ENCODE measurements at places on chromosomes 7 and 10.

GRCh38 chr10:94320285-94320914 lies 42.3 kb downstream of the NOC3L start:
- peak; percentile 27 for DNase-seq

DNA sequence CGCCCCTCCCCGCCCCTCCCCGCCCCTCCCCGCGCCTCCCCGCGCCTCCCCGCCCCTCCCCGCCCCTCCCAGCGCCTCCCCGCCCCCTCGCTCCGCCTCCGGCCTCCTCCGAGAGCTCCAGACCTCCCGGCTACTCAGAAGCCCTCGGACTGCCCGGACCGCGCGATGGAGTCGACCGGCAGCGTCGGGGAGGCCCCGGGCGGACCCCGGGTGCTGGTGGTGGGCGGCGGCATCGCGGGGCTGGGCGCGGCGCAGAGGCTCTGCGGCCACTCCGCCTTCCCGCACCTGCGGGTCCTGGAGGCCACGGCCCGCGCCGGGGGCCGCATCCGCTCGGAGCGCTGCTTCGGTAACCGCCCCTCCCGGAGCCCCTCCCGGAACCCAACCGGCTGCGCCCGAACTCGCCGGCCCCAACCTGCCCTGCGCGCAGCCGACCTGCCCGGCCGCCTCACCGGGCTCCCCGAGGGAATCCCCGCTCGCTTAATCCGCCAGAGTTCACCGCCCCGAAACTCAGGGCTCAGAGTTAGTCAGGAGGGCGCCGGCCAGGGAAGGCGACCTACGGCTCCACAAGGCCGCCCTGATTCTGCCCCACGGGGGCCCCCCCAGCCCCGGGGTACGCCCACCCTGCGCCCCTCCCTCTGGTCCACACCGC lies at the start of gene PAOX:
Gene PAOX, plus strand, starts transcription at position 111 of the 649 bp plus-strand sequence. Its CDS starts 55 bp downstream, at position 166.
- DNase-seq = no peak

DNA sequence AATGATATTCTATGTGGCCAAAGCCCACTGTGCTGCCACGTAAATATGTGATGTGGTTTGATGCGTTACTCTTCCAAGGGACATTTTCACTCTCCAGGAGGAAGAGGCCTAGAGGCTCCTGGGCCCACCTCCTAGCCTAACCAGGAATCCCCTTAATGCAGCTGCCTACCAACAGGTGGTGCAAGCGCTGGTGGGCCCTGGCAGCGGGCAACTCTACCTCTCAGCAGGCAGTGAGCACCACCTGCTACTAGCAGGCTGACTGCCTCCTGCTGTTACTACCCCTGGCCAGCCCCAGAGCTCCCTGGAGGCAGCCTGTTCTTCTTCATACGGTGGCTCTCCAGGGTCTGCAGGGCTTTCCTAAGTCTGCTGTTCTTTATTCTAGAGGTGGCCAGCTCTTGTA lies 62.8 kb downstream of the CDH23 start:
- DNase-seq = no peak

- DNase-seq = no peak
These were observed 25.4 kb downstream of the AMZ1 start for GRCh38 chr7:2713370-2713769.

GRCh38 chr7:716222-716621 lies 10.3 kb upstream of the DNAAF5 start:
- no peak for DNase-seq

Data from fibroblast of skin of left quadriceps (primary cell).